ENCODE measurements at places on chromosomes 16 and 17.
A peak's percentile ranks its signal among the peaks of the same experiment; 100 is the strongest.

DNA sequence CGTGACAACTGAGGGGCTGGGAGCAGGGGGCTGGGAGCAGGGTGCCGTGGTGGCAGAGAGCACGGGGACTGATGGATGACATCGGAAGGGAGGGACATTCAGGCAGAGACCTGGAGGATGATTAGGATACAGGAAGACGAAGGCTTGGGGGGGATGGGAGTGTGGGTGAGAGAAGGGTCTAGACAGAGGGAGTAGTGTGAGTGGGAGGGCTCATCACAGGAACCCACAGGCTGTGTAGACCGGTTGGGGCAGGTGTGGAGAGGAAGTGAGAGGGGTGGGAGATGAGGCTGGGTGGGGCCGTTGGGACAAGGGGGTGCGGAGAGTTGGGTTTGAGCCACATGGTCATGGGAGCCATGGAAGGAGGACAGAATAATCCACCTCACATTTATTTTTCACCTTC is 83.8 kb downstream of the RAP1GAP2 start:
- DNase-seq: no peak

DNA sequence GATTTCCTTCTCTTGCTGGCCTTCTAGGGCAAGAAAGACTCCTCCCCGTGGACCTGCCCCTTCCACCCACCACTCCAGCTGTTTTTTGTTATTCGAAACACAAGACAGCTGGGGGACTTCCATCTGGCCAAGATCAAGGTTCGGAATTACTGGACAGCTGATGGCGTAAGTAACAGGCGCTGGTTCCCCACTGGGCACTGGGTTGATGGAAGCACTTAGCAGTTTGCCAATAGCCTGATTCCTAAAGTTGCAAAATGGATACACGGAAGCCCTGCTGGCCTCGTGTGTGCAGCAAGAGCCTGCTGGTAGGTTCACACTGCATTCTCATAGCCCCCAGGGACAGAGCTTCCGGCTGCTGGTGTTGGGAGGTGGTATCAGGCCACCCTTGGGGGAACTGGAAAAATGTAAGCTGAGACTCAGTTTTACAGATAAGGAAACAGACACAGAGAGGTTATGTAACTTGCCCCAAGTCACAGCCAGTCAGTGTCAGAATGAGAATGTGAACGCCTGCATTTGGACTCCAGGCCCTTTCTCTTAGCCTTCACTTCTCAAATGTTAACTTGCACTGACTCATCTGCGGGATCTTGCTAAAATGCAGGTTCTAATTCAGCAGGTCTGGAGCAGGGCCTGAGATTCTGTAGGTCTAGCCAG is 171.7 kb downstream of the KATNIP start:
- peak; percentile 5 for DNase-seq

GRCh38 chr17:17675925-17676534 is 5.2 kb upstream of the RAI1 start:
- peak; percentile 46 for DNase-seq

DNA sequence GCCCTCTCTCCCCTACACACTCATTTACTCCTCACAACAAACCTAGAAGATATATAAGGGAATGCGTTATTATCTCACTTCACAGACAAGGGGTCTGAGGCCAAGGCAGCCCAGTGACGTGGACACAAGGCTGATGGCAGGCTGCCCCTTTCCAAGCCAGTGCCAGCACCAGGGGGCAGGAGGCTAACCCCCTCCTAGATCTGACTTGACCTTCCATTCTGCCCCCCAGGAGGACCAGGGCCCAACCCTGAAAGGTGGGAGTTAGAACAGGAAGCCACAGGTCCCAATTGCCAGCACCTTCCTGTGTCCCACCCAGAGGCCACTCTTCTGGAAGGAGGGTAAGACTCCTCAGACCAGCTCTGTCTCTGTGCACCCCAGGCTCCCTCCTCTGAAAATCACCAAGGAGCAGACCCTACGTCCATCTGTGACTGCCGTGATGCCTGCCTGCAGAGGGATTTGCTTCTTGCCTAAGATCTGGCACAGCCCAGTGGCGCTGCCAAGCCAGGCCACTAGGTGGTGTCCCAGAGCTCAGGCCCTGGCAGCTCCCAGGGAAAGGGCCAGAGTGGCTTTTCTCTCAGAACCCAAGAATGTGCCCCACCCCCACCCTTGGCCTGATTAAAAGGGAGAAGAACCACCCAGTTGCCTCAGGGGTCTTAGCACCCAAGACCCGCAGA is 42.4 kb upstream of the MRPS23 start:
- DNase-seq: peak; percentile 80

- no peak for DNase-seq
Measured at GRCh38 chr16:28180655-28181460, 30.9 kb downstream of the XPO6 start.

- no peak for DNase-seq
Measured at GRCh38 chr16:62585041-62585545, 548.9 kb upstream of the CDH8 start.

GRCh38 chr16:87492291-87492630 is 563 bp downstream of the ZCCHC14 start:
- DNase-seq: no peak

Data from HCEC 1CT (cell line).